Stimulated activated CD8-positive, alpha-beta memory T cell treated with anti-CD3 and anti-CD28 coated beads, Interleukin-2, amount 100 ng/mL, for 1 hour (primary cell): ENCODE measurements at places on chromosomes 1 and 21.

- no peak for DNase-seq
These were observed 186.6 kb downstream of the GRIK1 start for GRCh38 chr21:29753216-29753615.

GRCh38 chr1:169890761-169891538 lies 2.7 kb downstream of the SCYL3 start:
- no peak for DNase-seq

GRCh38 chr1:69871412-69871811 lies 303.7 kb downstream of the LRRC7 start:
- DNase-seq: no peak

DNA sequence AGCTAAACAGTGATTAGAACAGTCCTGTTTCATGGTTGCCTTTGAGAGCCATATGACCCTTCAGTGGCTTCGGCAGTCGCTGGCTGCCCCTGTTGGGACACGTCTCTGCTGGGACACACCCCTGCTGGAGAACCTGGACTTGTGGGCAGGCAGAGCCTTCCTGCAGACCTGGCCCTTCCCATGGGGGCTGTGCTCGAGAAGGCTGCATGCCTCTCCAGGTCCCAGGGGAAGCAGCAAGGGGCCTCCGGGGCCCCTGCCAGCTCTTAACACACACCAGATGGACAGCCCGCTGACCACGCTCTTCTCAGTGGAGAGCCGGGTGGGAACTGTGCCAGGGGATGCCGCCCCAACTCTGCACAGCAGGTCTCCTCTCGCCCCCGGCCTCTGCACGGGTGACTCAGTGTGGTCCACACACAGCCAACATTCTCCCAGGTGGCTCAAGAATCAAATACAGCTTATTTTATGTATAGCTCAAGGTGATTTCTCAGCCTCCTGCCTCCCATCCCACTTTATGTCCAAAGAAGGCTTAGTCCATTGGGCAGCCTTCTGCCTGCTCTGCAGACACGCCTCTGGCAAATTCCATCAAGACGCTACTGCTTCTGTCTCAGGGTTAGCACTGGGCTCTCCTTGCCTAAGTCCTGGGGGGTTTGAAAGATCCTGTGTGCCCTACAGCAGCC lies 450.8 kb downstream of the KIF26B start:
- no peak for DNase-seq

DNA sequence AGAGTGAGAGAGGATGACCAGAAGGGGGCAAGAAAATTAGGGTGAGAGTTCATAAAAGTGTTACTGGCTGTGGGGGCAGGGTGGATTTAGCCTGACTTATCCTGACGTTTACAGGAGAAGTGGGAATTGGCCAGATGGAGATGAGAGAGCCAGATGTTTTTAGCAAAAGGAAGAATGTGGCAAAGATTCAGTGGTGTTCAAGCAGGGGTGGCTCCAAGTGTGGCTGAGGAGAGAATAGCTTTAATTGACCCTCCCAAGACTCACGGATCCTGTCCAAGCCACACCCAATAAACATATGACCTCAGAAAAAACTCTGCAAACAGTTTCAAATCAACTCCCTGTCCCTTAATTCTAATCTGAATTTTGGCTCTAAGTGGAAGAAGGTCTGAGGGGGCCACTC lies 35.2 kb upstream of the EDEM3 start:
- no peak for DNase-seq

DNA sequence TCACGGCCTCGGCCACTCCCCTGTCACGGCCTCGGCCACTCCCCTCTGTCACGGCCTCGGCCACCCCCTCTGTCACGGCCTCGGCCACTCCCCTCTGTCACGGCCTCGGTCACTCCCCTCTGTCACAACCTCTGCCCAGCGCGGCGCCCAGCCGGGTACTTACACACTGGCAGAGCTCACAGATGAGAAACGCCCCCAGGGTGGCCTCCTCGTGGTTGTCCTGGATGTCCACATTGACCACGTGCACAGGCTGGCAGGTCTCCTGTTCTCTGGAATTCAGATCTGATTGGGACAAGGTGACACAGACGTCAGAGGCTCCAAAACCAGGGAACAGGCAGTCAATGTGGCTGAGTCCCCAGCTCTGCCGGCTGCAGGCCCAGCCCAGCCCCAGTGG lies 3.3 kb upstream of the TMEM240 start:
- no peak for DNase-seq

GRCh38 chr1:55632906-55633305 lies 417.7 kb upstream of the USP24 start:
- DNase-seq: no peak

DNA sequence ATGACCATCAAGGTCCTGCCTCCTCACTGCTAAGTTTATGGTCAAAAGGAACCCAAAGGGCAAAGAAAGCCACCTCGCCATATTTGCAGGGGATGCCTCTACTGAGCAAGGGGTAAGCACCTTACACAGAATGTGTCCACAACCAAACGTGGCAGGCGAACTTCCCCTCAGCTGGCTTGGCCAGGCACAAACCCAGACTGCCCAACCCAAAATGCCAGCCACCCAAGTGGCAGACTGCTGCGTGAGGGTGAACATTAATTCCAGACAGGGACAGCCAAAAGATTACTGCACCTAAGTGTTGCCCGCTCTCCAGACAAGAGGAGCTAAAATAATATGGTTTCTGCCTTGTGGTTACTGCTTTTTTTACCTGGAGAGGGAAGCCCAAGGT lies 16.0 kb downstream of the ZNF697 start:
- DNase-seq: no peak

GRCh38 chr1:166350490-166350889 lies 183.7 kb upstream of the FAM78B start:
- DNase-seq: no peak
